Stimulated activated CD4-positive, alpha-beta T cell treated with anti-CD3 and anti-CD28 coated beads, TNF-alpha, amount 100 ng/mL, for 48 hours (primary cell): ENCODE measurements at places on chromosomes 7 and 10.

- DNase-seq = no peak
Measured at GRCh38 chr10:28318626-28319025, 15.8 kb upstream of the MPP7 start.

- DNase-seq = no peak
Measured at GRCh38 chr7:77202481-77202976, 2.9 kb upstream of the FGL2 start.

DNA sequence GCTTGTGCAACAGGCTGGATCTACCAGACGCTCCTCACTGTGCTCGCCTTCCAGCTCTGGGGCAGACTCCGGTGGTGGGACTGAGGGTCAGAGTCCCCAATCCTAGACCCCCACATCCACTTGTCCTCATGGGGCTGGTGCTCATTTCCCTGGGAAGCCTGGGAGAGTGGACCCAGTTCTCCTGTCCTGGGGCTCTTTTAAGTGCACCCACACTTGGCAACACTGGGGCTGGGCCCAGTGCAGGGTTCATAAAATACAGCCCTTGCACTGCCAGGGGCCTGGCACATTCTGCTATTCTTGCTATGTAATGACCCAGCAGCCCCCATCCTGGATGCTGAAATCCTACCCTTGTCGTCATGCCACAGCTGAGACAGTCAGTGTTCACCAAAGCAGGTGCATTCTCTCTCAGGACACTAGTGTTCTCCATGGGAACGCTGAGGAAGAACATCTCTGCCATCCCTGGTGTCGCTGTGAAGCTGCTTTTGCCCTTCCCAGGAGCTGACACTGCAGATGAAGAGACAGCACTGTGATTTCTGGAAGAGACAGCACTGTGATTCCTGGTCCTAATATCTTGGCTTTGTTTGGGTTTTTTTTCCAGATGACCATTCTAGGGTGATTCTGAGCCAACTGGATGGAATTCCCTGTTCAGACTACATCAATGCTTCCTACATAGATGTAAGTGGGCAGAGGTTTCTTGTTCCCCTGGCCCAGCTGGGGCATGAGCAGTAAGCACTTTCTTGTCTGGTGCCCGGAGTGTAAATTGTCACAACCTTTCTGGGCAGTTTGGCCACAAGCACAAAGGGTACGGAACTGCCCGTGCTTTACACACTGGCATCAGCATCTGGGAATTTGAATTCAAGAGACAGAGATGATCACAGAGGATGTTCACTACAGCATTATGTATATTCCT lies 65.6 kb downstream of the MKI67 start:
- DNase-seq = no peak

GRCh38 chr10:96695366-96695765 lies 24.9 kb downstream of the PIK3AP1 start:
- no peak for DNase-seq

DNA sequence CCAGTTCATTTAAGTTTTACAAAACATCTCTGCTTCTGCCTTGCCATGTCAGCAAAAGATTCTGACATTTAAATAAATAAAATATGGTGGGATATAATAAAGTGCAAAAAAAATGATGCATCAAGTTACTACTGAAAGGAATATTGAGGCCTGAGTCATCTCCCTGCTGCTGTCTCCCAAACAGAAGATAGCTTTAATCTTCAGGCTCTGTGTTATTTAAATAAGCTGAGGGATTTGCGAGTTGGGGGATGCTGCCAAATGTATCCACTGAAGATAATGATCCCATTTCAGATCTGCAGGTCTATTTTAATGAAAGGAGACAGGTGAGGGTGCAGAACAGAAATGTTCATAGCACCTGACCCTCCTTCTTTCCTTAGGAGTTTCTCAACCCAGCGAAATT lies 720.8 kb downstream of the AUTS2 start:
- DNase-seq = no peak

- DNase-seq = no peak
Measured at GRCh38 chr7:79287981-79288380, 165.5 kb downstream of the MAGI2 start.

GRCh38 chr7:110417611-110418010 lies 673.3 kb upstream of the LRRN3 start:
- no peak for DNase-seq
